NB4 (cell line): ENCODE measurements at places on chromosomes 12 and 14.

GRCh38 chr14:93688239-93688666 lies 100.0 kb downstream of the PRIMA1 start:
- no peak for DNase-seq

DNA sequence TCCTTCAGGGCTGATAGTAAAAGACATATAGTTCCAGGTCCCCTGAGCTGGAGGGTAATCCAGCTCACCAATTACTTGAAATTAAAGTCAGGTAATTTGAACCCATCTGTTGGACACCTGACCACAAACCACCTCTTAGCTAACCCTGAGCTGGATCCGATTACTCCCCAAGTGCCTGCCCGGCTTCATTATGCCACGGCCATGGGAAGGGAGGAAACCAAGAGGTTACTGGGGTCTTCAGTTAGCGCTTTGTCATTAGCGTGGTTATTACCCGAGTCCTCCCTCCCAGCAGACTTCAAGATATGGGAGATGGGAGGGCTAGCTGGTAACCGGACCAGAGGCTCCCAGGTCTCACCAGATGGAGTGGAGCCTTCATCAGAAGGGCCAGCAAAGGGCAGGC lies 1071.4 kb downstream of the BCL11B start:
- DNase-seq: no peak

- no peak for DNase-seq
Observed at GRCh38 chr12:105858981-105859710, 279.6 kb downstream of the NUAK1 start.

DNA sequence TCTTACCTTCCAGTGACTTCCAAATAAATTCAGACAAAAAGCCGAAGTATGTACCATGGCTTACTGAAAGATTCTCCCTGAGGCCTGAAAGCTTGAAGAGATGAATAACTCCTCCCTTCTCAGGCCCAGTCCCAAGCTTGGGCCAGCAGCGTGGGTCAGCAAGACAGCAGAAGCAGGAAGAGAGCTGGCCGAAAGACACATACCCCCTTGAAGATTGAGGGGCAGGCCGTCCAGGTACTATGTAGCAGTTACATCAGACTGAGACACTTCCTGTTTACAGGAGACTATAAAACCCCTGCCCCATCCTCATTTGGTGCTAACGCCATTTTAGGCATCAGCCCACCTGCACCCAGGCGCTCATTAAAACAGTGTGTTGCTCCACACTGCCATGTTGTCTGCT lies 15.0 kb downstream of the NDUFA12 start:
- DNase-seq: no peak

- no peak for DNase-seq
Observed at GRCh38 chr12:102535306-102535705, 54.9 kb upstream of the IGF1 start.

DNA sequence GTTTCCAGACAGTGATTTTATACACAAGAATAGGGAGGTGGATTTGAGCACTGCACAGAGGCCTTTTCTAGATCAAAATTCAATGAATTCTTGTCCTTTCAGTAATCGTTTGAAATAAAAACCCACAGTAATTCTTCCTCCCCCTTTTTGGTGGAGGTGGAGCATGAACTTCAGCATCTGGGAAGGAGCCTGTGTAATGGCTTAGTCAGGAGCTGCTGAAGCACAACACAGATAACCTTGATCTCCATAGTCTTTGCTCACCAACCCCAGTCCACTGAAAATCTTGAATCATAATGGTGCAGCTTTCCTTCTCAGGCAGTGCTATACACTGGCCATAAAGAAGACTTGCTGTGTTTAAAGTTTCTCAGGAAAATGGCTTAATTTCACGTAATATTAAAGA lies 6.4 kb upstream of the TBPL2 start:
- no peak for DNase-seq

- DNase-seq: peak; percentile 78
Observed at GRCh38 chr14:91372671-91373495, 44.7 kb downstream of the CCDC88C start.

GRCh38 chr12:131134523-131135310 lies 181.0 kb downstream of the ADGRD1 start:
- DNase-seq: no peak

GRCh38 chr12:94998326-94998725 lies 5.2 kb downstream of the NDUFA12 start:
- DNase-seq: no peak

- no peak for DNase-seq
Observed at GRCh38 chr14:94542111-94542810, 19.0 kb upstream of the SERPINA4 start.

GRCh38 chr12:131017477-131017991 lies 63.8 kb downstream of the ADGRD1 start:
- no peak for DNase-seq

DNA sequence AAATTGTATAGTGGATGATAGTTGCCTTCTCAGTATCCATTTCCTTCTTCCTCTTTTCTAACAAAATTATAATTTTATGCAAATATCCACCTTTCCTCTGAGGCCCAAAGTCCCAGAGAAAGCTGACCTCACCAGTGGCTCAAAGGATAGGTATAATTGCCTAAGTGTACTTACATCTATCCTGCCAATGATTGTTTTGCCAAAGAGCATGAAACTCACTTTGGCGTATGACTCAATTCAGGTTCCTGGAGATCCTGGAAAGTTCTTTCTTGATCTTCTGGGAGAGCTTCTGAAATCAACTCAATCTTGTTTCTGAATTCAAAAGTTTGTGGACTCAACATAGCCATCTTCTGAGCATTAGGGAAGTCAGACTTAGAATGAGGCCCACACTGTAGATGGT lies 10.5 kb upstream of the RBM25 start:
- no peak for DNase-seq

DNA sequence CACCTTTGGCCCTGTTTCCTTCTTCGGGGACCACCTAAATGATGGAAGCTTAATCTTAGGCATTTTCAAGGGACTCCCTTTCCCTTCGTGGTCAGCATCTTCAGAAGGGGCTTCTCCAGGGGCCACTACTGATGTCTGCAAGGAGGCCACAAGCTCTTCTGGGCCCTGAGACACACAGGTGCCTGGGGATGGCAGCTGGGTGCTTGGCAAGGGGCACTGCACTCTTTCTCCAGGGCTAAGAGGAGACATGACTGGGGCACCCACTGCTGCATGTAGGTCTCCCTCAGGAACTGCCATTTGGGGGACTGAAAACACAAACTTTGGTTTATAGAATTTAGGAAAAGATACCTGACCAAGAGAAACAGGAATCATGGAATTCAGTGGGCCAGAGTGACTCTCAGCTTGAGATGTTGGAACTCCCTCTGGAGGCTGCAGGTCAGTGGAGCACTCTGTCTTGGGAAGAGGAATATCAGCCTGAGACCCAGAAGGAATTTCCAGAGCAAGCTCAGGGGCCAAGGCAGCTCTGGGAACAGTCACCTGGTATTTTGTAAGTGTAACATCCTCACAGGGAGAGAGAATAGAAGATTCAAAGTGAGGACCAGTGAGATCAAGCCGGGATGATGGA lies 16.0 kb downstream of the PLD4 start:
- DNase-seq: no peak

DNA sequence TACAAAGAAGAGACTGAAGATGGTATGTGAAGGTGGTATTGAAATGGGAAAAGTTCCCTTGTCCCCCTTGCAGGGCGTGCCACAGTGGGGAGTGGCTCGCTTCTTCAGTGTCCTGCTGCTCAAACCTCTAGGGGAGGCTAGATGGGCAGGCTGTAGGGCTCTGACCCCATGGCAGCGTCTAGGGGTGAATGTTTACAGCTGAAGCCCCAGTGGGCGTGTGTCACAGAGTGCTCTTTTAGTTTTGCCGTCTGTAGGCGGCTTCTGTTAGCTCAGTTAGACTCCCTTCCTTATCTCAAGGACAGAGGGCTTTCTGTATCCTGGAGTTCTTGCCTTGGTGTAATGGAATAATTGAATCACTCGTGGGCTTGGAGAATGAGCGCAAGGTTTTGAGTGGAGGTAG lies 266.2 kb downstream of the RAD51B start:
- DNase-seq: no peak

DNA sequence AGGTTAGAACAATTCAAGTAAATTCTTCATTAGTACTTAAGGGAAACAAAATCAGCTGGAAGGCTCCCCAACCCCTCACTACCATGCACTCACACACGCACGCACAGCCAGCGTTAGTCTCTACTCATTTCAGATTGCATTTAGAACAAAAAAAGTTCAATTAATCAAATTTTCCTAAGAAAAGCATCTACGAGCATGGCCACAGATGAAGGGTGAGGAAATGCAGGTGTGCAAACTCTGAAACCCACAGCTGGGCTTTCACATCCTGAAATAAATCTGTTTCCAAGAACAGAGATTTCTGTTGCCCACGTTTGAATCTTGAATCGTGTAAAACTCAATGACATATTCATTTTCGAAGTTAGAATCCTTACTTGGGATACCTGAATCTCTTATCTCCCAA lies 62.6 kb downstream of the SEL1L start:
- no peak for DNase-seq

DNA sequence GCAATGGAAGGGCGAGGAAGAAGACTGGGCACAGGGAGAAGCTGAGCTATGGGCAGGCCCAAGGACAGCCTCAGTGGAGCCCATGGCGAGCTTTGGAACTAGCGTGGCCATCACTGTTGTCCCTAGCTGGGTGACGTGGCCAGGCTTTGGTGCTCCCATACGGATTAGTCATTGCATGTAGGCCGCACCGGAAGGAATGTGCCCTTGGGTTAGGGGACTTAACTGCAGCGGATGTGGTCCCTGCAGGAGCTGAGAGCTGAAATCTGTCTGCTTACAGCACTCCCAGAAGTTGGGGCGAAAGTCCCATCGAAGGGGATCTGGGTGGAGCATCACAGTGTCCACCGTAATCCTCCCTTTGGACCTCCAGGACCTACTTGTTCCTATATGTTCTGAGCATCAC lies 133.7 kb downstream of the PAPOLA start:
- DNase-seq: no peak

GRCh38 chr14:77302926-77303325 lies 17.8 kb downstream of the POMT2 start:
- DNase-seq: no peak

DNA sequence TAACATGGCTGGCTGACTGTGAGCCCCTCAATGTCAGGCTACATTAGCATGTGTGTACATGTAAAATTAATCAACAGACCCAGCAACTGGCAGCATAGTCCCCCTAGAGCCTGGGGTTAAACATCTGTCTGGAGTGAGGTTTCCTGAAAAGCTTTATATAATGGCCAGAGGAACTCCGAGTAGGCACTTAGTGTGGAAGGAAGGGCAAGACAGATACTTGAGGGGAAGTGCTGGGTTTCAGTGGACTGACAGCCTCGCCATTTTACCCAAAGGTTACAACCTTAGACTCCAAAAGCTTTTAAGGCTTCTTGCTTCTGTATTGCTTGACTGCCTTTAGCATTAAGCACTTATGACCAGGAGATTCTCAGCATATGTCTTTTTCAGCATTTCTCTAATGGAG lies 430.8 kb downstream of the FLRT2 start:
- no peak for DNase-seq

- no peak for DNase-seq
Observed at GRCh38 chr14:68696721-68697495, 96.0 kb downstream of the ZFP36L1 start.

GRCh38 chr12:26156201-26156871 lies 31.5 kb upstream of the BHLHE41 start:
- peak; percentile 31 for DNase-seq

DNA sequence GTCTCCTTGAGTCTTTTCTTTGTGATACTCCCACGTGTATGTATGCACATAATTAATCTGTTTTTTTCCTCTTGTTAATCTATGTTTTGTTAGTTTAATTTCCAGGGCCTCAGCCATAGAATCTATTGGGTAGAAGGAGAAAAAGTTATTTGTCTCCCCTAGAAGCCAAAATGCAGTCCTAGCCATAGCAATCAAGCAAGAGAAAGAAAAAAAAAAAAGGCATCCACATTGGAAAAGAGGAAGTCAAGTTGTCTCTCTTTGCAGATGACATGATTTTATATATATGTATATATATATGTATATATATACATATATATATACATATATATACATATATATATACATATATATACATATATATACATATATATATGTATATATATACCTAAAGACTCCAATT lies 25.4 kb upstream of the ETV6 start:
- DNase-seq: no peak

DNA sequence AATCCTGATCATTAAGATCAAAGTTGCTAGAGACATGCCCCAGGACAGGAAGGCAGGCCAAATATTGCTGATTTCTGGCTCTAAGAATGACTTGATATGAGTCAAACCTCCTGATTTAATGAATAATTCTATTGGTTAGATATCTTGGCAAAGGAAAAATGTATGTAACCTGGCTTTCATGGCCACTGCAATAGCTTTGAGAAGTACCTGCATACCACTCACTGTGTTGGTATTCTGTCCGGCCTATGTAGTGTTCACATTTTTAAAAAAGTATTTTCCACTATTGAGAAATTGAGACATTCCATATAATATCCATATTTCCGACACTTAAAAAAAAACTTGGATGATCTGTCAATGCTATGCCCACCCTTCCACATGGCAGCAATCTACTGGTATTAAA lies 283.1 kb upstream of the SOX5 start:
- DNase-seq: no peak

DNA sequence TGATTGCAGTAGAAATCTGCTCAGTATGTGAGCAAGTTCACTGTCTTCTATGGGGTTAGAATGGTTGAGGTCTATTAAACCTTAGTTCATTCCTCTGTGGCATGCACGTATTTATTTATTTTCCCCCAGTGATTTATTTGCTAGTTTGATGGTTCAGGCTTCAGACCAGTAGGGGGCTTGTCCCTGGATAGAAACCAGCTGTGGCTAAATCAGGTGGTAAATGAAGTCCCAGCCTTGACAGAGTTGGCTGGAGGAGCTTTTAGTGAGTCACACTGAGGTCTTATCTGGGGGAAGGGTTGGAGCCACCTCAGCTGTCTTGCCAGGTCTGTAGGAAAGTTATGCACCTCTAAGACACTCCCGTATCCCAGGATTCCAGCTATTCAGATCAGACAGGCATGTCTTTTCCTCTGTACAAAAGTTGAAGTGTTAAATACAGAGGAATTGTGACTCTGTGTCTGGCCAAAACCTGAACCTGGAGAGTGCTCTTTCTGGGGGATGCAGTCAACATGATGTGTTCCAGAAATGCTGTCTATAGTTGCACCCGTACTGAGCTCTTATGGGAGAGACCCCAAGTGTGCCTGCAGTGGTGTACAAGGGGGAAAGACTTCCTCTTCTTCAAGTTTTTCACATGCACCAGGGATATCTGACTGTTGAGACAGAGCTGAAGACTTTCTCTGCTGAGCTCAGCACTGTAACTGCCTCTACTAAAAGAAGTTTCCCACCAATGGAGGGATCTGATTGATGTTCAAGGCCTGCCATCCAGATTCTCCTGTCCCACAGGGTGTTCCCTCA lies 1322.1 kb downstream of the TMEM121 start:
- DNase-seq: peak; percentile 75

- no peak for DNase-seq
Observed at GRCh38 chr12:70854881-70855568, 65.5 kb downstream of the PTPRR start.

DNA sequence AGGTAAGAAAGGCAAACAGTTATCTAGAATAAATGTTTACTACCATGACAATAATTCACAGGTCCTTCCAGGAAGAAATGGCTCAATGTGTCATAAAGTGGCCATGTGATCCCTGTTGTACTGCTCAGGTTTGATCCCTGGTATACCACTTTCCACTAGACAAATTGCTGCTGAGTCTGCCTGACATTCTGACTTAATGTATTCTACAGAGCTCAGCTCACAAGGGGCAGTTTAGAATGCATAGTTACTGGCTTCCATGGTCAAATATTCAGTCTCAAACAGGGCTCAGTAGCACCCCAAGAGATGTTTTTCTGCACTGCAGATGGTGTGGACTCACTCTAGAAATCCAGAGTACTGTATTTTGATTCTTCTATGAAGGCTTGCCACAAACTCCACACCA lies 21.8 kb downstream of the TSHR start:
- no peak for DNase-seq
